ENCODE measurements at places on chromosomes 7 and 10.

- DNase-seq = no peak
These were observed 123.6 kb downstream of the RNF216 start for GRCh38 chr7:5657901-5658300.

- DNase-seq = no peak
These were observed 513.6 kb upstream of the FOXK1 start for GRCh38 chr7:4168541-4168940.

GRCh38 chr7:123355576-123356190 is 155.9 kb upstream of the SLC13A1 start:
- peak; percentile 9 for DNase-seq

DNA sequence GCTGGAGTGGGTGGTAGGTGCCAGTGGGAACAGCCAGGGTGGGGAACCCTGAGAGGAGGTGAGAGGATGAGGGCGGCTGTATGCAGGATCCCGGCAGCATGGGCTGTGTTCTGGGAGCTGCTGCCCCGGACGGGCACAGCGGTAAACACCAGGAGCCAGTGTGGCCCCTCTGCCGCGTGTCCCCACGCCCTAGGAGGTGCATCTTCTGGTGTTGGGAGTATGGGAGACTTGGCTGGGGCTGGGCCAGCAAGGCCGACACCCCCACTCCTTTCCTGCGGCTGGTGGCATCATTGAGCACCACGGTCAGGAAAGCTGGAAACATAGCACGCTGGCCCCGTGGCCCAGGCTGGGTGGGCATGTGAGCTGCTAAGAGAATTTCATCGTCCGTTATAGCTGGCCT is 24.4 kb upstream of the JAKMIP3 start:
- no peak for DNase-seq

- DNase-seq = no peak
These were observed 18.8 kb upstream of the ERCC6 start for GRCh38 chr10:49557681-49558080.

- DNase-seq = no peak
These were observed 139.4 kb upstream of the SHH start for GRCh38 chr7:155951554-155952158.

- DNase-seq = no peak
These were observed 188.8 kb downstream of the GFRA1 start for GRCh38 chr10:116084161-116084560.

DNA sequence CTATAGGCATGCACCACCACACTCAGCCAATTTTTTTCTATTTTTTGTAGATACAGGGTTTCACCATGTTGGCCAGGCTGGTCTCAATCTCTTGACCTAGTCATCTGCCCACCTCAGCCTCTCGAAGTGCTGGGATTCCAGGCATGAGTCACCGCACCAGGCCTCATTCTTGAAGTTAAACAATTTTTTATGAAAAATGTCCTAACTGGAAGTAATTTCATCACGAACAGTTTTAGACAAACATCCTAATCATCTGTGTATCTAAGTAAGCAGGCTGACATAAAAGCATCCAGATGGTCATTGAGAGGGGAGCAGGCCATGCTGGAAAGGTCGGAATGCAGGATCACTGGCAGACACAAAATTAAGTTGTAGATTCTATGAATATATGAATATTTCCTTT is 269.1 kb downstream of the ZMYND11 start:
- no peak for DNase-seq

- DNase-seq = no peak
These were observed 80.0 kb upstream of the STK17A start for GRCh38 chr7:43502941-43503340.

- DNase-seq = no peak
These were observed 636.6 kb downstream of the TNS3 start for GRCh38 chr7:46945328-46945727.

DNA sequence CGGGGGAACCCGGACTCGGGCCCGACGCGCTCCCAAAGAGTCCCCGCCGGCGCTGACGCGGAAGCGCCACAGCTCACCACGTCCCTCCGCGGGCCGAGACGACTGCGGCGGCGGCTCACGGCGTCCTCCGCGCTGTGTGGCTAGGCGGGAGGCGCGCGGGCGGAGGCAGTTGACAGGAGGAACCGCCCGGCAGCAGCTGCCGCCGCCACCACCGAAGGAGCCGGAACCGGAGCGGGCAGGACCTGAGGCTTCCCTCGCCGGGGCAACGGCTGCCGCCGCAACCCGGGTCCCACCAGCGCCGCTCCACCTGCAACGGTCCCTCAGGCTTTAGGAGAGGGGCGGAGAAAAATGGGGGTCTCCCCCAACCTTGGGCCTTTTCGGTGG is 334 bp downstream of the ZNF800 start:
- DNase-seq = peak; percentile 46

DNA sequence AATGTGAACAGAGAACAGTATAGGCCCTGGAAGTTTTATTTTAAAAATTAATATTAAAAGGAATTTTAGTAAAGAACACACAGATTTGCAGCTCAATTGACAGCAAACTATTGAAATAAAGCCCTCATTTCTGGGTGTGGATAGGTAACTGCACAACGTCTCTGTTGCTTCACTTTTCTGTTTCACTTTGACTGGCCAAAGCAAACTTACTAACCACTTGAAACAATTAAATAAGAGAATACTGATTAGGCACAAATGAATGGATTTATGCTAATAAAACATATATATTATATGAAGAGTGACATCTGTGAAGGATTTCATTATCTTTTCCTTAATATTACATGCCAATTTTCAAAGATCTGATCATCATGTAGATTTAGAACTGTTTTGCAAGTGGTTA is 11.9 kb downstream of the ZNF804B start:
- no peak for DNase-seq

GRCh38 chr7:9488555-9488954 is 1055.1 kb downstream of the NXPH1 start:
- DNase-seq = no peak

DNA sequence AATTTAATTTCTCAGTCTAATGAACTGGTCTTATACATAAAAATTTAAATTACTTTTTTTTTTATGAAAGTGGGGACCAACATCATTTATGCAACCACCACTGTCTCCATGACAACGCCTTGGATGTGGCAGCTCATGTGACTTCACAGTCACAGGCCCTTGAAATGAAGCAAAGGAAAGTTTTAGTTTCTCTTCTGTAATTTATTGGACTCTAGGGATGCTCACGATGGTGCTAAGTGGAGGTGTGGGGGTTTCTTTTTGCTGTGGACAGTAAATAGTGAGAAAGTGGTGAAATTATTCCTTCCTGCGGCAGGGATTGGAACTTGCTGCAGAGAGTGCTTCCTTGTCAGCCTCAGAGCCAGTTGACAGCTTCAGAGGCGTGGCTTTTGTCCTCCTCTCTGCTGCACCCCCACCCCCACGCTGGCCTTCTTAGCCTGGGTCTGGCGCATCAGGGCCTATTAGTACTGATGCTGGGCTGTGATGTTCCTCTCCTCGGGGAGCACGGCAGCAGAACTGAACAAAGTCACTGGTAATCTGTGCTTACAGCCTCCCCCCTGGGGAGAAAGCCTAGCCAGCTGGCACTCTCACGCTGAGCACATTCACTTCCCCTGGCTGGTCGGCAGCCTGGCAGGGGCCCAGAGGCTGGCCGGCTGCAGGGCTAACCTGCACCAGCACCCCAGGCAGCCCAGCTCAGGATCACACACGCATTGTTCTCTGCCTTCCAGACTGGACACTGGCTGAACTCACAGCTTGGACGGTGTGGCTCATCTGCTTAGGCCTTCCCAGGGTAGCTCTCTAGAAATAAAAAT is 517.5 kb upstream of the GALNT17 start:
- DNase-seq = no peak

DNA sequence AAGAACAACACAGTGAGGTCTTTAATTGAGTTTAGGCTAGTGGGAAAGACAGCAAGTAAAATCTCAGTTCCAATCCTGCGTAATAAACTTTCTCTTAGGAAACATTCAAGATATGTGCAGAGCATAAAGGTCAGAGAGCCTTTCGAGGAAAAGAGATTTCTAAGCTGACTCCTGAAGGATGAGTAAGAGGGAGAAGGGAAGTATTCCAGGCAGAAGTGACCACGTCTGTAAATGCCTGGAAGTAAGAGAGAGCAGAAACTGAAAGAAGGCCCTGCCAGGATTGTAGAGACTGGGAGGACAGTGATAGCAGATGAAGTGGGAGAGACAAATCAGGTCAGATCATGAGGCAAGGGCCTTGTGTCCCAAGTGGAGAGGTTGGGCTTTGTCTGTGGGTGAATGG is 41.8 kb downstream of the PNLIPRP3 start:
- no peak for DNase-seq

DNA sequence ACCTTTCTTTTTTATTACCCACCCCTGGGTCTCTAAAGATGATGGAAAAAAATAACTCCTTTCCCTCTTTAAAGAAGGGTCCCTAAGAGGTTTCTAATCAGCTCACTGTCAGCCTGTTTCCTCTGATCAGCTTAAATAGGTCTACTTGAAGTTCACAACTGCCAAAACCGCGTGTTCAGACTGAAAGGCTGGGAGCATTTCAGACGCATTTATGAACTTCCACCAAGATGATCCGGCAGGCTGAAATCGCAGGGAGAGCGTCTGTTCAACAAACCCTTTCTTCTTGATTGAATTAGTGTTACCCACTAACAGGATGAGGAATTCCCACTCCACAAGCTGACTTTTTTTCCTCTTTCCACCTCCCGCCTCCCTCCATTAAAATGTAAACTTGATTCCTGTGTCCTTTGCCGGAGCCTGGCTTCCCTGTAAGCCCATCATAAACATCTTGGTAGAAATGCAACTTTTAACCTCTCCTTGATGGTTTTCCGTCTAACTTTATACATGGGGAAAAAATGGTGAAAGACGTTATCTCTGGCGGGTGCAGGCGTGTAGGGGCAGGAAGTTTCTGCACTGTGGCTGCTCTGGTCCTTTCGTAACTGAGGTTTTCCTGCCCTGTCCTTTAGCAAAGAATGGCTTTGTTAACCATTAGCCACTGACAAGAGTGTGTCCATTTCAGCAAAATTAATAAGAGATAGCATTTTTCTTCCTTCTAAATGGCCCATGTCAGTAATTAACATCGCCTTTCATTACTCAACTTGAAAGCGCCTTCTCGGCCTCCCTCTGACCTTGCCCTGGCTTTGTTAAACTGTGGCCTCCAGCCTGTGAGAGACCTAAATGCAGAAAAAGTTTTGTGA is 130.7 kb downstream of the BAMBI start:
- no peak for DNase-seq

- DNase-seq = no peak
These were observed 353.5 kb downstream of the PAXIP1 start for GRCh38 chr7:154649434-154649833.

DNA sequence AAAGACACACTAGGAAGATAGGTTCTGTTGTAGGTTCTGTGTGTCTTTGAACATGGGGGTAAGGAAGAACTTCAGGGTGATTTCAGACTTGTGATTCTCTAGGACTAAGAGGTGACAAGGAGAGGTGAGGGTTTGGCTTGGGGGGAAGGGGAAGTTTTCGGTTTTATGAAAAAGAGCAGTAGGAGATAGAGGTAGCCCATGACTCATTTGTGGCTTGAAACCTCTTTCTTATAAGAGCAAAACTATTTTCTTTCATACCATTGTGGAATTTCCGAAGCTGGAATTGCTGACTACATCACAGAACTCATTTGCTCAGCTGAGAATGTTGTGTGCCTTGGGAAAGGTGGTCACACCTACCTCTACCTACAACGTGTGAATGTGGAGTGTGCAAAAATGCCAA is 39.6 kb upstream of the IKZF1 start:
- no peak for DNase-seq

DNA sequence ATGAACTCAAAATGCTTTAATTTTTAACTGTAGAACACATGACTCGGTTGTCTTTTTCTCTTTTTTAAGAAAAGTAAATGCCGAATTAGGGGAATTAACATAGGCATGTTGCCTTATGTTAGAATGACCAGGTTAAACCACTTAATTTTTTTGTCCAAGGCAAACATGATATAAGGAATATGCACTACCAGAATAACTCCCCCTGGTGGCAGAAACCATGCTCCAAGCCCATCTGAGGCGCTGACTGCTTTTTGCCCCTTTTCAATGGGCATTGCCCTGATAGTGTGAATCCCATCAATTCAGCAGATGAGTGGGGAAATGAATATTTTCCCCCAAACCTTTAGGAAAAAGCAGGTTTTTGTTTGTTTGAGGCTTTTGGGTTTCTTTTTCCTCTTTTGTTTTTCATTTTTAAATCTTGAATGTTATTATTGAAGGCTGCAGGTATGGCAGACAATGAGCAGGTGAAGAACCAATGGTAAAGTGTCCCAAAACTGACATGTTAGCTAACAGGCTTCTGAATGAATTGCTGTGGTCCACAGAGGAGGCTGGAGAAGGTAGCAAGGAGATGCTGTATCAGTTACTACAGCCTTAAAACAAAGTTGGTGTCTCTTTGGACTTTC is 284.3 kb downstream of the SORCS3 start:
- DNase-seq = peak; percentile 38

DNA sequence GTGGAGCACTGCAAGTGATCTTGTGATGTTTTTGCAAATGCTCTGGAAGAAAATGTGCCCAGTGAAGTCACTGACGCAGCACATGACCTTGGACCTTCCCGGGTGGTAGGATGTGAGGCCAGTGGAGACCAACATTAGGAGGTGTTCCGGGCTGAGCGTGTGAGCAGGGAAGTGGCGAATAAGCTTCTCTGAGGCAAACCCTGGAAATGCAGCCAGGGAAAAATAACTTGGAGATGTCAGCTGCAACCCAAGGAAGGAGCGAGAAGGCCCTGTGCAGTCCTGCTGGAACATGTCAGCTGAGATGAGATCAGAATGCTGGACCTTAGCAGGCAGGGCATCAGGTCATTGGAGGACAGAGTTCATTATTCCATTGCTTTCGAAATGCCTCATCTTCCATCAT is 18.6 kb upstream of the SDK1 start:
- DNase-seq = no peak

GRCh38 chr7:18354108-18355085 is 141.2 kb upstream of the HDAC9 start:
- DNase-seq = no peak

- no peak for DNase-seq
These were observed 4.2 kb downstream of the NRBF2 start for GRCh38 chr10:63137306-63137705.

- no peak for DNase-seq
These were observed 1.4 kb downstream of the ETV1 start for GRCh38 chr7:13988065-13988464.

GRCh38 chr10:103490986-103491314 is 2.6 kb upstream of the NEURL1 start:
- DNase-seq = no peak

Data from Caco-2 (cell line).